ENCODE measurements at places on chromosomes 13 and 19. TPM values are rescaled to one million over a fixed set of nuclear protein-coding genes. Genes with fewer than 3 reads are reported as not detected.

GRCh38 chr19:30968210-30968609 is 381.0 kb downstream of the TSHZ3 start:
- no peak overlapping the region for H3K4me3 ChIP-seq
- no peak overlapping the region for H3K27ac ChIP-seq
- no peaks in the 10 kb centered on the region for H3K36me3 ChIP-seq
- no peaks in the 10 kb centered on the region for H3K4me1 ChIP-seq
- DNase-seq = no peak

DNA sequence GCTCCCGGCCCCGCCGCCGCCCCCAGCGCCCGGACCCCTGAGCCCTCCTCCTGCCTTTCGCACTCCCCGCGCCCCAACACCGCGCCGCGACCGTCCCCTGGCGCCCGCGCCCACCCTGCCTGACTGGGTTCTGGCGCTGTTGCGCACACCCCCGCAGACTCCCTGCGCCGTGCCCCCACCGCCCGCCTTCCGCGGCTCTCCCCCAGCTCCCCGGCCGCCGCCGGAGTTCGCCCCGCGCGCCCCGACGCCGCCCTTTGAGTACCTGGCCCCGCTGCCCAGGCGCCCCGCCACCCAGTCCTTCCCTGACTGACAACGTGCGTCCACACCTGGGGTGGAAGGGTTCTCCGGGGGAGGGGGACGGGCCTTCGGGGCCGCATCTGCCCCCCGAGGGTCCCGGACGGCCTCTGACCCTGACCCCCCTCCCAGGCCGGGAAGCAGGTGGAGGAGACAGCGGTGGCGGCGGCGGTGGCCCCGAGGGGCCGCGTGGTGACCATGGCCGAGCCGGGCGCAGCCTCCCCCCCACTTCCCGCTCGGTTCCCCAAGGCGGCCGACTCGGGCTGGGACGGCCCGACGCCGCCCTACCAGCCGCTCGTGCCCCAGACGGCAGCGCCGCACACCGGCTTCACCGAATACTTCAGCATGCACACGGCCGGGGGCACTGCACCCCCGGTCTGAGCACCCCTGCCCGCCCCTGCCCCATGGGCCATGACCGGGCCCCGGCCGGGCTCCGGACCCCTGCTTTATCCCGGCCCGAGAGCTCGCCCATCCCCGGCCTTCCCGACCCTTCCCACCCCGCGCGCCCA is 1.4 kb upstream of the MEGF8 start:
- no peaks in the 10 kb centered on the region for H3K36me3 ChIP-seq
- H3K4me1 ChIP-seq = peaks cover 8% of the 10 kb centered on the region
- no peak overlapping the region for H3K27ac ChIP-seq
- peak overlapping the region; percentile 4 for H3K4me3 ChIP-seq
- no peak for DNase-seq

DNA sequence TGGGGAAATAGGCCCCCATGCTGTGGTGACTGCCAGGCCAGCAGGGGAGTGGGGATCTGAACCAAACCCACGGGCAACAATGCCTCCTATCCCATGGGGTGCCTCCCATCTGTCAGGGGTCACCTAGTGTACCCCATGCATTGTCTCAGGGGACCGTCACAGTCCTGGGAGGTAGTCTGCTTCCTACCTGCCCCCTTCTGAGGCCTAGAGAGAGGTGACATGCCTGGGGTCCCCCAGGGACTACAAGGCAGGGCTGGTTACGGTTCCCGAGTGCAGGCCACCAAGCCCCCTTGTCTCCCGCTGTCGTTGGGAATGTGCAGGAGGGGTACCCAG is 11.1 kb downstream of the NDUFB7 start:
- H3K36me3 ChIP-seq = peaks cover 3% of the 10 kb centered on the region
- H3K4me1 ChIP-seq = peaks cover 28% of the 10 kb centered on the region
- H3K27me3 ChIP-seq = no peaks in the 10 kb centered on the region

KIR3DL1 gene
- not detected for total RNA-seq

KASH5 gene
- total RNA-seq = not detected

DNA sequence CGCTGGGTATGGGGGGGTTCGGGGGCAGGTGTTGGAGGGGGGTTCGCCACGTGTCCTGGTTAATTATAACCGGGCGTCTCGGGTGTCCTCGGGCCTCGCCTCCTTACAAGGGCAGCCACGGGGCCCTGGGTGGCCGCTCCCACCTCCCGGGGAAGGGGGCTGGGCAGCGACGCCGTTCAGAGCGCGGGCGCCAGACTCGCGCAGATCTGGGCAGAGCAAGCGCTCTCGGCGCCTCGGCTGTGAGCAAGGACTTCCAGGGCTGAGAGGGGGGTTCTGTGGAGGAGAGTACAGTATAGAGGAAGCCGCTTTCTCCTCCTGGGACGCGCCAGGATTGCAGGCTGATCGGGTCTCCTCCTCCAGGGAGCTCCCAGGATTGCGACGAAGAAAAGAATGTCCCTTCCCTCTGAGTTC is 1.0 kb upstream of the CKM start:
- peaks cover 5% of the 10 kb centered on the region for H3K36me3 ChIP-seq
- no peaks in the 10 kb centered on the region for H3K27me3 ChIP-seq
- H3K4me3 ChIP-seq = peak overlapping the region; percentile 30
- DNase-seq = peak; percentile 92

LGALS7 gene
- total RNA-seq = not detected

RABAC1 gene
- 151 TPM for total RNA-seq

GRCh38 chr13:42807866-42808265 is 26.5 kb downstream of the FAM216B start:
- no peaks in the 10 kb centered on the region for H3K36me3 ChIP-seq
- no peaks in the 10 kb centered on the region for H3K27me3 ChIP-seq
- H3K27ac ChIP-seq = no peak overlapping the region
- no peaks in the 10 kb centered on the region for H3K4me1 ChIP-seq
- H3K4me3 ChIP-seq = no peak overlapping the region
